Stimulated activated CD8-positive, alpha-beta memory T cell treated with anti-CD3 and anti-CD28 coated beads, Interleukin-4, amount 100 ng/mL, for 1 hour (primary cell): ENCODE measurements at places on chromosomes 13 and 19.

DNA sequence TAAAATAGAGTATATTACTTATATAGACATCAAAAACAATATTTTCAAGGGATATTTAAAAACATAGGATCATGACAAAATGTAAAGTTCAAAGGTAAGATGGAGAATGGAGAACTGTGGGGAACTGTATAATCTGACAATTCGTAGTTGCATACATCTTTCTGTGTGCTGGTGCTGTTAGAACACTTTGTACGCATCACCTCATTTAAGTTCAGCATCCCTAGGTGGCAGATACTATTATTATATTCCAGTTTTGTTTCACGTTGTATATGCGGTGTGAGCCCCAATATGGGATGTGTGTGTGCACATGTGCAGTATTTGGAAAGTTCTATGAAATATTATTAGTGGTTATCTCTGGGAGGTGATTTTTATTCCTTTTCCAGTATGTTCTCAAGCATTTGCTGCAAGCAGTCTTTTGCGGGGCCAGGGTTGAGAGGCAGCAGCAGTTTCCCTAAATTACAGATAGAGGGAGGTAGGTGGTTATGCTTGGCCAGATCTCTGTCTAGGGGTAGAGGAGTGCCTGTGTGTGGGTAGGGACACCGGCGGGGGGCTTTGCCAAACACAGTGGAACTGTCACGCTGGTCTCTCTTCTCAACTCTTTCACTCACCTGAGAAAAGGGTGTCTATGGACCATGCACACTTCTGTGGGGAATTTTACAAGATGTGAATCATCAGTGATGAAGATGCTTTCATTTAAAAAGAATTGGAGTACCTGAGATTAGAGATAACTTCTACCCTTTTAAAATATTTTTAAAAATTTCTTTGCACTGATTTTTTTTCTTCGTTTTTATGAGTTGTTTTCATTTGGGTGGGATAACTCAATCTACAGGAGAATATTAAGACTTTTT lies 55.6 kb upstream of the ALOX5AP start:
- DNase-seq: no peak

GRCh38 chr13:27174766-27175455 lies 3.3 kb upstream of the USP12 start:
- no peak for DNase-seq

DNA sequence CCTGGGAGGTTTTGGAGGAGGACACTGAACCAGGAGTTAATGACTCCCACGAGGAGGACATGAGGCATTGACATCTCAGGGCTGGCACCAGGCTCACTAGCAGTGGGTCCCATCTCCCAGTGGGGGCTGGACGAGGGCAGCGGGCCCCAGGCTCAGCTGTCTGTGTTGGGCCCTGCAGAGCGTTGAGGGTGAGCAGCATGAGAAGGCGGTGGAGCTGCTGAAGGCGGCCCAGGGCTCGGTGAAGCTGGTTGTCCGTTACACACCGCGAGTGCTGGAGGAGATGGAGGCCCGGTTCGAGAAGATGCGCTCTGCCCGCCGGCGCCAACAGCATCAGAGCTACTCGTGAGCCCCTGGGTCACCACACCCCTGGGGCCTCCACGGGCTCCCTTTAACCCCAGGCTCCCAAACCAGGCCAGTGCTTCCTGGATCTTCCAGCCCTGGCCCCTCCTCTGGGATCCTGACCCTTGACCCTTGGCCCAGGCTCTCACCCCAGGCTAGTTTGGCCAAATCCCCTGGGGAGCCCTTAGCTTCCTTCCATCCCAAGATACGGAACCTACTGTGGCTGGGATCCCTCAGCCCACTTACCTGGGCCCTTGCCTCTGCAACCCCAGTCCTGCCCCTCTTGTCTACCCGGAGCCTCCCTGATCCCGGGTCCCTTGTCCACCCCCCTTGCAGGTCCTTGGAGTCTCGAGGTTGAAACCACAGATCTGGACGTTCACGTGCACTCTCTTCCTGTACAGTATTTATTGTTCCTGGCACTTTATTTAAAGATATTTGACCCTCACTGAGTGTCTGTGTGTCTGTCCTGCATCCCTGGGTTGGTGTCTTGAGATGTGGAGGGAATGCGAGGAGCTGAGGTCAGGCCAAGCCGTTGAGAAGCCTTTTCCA lies 1.0 kb downstream of the C19orf73 start:
- DNase-seq: no peak

DNA sequence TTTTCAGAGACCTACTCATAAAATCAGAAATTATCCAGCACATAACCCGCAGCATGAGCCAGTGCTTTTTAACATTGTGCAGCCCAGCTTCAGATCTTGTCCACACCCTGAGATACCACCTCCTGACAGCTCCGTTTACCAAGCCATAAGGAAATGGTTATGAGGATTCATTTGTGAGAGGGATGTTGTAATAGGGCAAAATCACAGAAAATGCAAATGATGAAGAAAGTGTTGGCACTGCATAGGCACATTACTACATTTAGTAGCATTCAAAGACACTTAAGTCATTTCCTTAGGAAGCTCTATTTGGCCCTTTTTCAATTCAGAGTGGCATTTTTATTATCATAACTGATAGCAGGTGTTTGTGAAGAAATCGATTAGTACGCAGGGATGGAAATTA lies 277.5 kb downstream of the DNAJC15 start:
- DNase-seq: no peak

DNA sequence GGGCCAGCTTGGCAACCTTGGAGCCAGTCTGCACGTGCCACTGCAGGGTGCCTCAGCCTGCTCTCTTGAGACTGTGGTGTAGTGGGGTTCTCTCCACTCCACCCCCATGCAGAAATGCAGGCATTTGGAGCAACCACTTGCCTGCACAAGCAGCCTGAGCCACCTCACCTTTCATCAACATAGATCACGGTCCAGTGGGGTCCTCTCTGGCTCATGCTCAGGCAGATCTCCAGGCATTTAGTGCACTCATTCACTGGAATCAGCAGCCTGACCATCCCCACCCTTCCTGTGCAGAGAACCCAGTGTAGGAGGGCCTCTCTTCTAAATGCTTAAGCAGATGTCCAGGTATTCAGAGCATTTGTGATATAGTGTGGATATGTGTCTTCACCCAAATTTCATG lies 2330.1 kb downstream of the PCDH9 start:
- no peak for DNase-seq

- no peak for DNase-seq
These were observed 736 bp downstream of the GPI start for GRCh38 chr19:34365463-34366401.

DNA sequence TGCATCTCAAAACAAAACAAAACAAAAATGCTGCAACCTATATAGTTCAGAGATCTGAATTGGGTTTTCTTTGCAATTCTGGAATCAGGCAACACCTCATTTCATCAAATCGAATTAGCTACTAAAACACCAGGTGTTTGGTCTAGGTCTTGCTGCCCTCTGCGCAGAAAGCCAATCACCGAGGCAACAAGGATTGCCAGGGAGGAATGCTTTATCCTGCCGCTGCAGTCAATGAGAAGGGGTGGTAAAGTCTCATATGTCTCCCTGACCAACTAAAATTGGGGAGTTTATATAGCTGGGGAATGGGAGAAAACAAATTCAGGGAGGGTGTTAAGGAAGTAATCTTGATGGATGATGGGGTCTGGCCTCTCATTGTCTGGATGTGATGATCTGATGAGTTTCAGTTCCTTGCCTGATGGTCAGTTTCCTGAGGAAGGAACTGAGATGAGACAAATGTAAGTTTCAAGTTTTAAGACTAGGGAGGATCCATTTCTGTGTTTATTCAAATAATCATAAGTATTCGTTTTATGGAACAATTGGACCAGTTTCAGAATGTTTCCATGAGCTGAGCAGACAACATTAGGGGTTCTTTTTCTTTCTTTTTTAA lies 5.0 kb upstream of the YJU2 start:
- DNase-seq: no peak

GRCh38 chr13:84870190-84870589 lies 929.0 kb downstream of the SLITRK6 start:
- no peak for DNase-seq

DNA sequence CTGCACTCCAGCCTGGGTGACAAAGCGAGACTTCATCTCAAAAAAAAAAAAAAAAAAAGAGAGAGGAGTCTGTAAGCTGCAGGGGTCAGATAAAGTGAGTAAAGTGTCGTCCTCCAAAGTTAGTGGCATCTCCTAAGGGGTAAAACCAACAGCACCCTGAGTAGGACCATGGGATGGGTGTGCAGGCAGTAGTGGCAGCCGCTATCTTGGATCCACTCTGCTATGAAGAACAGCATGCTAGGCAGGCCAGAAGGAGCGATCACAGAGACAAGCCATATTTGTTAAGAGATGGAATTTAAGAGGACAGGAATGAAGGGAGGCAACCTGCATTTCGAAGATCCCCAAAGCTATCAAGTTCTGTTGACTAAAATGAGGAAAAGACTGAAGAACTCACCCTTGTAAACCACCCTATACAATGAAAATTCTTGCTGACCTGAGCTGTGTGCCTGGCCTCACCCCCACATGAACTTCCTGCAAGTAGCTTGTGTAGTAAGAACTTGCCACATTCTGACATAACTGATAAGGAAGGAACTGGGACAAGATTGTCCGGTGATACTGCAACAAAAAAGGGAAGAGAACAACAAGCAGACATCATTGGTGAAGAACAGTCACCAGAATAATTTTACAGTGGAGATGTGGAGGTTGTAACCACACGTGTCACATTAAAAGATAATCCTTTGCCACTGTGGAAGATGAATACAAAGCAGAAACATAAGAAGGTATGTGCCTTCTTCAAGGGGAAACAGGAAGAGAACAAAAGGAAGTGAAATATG lies 16.2 kb downstream of the DPY19L3 start:
- no peak for DNase-seq

- DNase-seq: no peak
These were observed 7.5 kb downstream of the COG3 start for GRCh38 chr13:45472171-45472705.
